ENCODE measurements at places on chromosomes 3 and 15.

GRCh38 chr3:16975083-16975482, 90.3 kb downstream of the PLCL2 start:
- no peak for DNase-seq

GRCh38 chr15:58677426-58677825, 72.1 kb downstream of the ADAM10 start:
- no peak for DNase-seq

DNA sequence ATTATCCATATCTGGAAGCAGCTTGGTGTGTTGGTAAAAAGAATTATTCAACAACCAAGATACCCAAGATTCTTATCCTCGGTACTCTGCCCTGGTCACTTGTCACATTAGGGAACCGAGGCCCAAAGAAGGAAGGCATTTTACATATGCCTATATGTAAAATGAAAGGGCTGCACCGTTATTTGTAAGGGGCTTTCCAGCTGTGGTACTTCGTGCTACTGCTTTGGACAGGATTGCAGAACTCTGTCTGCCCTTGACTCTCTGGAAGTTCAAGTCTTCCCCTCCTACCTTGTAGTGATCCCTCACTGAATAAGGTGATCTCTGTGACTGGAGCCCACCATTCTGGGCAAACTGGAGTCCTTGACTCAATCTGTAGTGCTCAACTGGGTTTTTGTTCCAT, 198.9 kb upstream of the TOPAZ1 start:
- DNase-seq = peak; percentile 1

DNA sequence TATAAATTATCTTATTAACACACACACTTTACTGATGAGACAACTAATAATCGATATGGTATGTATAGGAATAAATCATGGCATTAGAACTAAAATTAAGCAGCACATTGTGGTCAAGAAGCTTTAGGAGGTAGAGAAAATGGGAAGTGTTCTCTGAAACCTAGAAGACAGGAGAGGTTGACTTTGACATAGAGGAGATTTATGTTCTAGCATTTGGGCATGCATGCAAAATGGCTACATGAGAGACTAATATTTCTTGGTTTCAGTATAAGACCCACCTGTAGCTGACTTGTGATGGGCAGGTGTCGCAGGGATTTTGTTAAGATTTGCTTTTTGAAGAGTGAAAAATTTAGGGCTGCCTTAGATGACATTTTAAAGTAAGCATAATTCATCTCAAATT, 209.7 kb upstream of the POU1F1 start:
- DNase-seq = no peak

DNA sequence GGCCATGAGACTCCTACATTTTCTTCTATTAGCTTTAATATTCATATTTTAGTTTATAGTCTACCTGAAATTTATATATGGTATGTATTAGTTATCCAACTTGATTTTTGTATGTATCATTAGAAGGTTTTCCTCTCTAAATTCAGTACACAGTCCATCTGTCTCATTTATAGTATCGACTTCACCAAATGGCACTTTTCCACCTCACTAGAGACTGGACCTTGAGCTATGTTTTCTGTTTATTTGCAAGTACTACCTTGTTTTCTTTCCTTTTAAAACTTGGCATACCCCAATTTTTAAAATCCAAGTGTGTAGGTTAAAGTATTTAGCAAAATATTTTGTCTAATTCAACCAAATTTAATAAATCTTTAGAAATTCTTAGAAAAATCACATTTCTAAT, 1137.5 kb downstream of the NSUN3 start:
- no peak for DNase-seq

GRCh38 chr3:71045212-71045916, 538.2 kb downstream of the FOXP1 start:
- no peak for DNase-seq

GRCh38 chr3:132073771-132074170, 39.0 kb upstream of the CPNE4 start:
- DNase-seq = no peak

DNA sequence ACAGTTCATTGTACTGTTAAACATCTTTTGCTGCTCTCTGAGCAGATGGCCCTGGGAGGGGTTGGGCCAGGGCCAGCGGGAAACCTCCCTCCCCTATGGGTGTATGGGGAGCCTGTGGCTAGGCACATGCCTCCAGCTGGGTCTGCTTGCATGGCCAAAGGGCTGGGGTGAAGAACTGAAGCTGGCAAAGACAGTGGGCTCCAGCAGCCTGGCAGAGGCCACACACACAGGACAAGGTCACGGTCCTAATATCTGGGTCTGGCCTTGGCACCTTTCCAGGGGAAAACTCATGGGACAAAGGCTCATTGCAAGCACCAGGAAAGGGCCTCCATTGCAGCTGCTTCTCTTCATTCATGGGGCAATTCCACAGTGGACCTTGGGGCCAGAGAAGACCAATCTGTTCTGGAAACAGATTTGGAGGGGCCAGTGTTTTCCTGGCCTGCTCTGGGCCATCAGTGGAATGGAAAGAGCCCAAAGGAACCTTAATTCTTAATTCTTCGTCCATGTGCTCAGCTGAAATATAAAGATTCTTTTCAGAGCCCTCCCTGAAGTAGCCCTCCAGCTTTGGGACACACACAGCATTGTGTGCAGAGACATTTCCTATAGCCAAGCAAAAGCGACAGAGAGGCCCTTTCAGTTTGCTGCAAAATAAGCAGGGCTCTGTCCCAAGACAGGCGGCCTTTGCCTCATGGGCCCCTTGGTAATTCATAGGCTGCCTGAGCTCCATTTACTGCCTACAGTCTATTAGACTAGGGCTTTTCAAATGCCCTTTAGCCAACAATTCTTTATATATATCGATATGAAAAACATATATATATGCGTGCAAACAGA, 11.3 kb upstream of the LIMD1 start:
- DNase-seq = no peak

DNA sequence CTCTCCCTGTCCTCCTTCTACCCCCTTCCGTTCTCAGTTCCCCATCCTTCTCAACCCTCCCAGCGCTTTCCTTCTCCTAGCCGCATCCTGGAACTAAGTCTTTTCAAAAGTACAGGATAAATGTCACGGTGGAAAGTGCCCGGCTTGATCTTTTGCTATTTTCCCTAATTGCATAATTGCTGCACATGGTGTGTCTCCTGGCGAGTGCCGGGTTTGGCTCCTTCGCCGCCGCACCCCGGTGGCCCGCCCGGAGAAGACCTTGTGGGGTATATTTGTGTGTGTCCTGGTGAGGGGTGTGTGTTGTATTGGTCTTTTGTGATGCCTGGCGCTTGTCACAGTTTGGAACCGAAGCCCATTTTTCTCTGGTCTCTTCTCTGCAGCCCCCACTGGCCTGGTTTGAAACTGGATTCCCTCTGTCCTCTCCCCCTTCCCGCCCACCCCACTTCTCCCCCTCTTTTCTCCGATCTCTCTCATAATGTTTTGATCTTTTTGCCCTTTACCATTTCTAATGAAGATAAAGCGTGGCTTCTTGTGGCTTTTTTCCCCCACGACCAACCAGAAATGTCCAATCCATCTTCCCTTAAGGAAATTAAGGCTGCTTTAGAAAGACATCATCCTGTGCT, 692 bp downstream of the UBE2E2 start:
- peak; percentile 57 for DNase-seq

All from ecto neural progenitor cell (in vitro differentiated cells).